ENCODE measurements at places on chromosomes 6 and 20. TPM values are rescaled to one million over a fixed set of nuclear protein-coding genes. Genes with fewer than 3 reads are reported as not detected.

PREX1 gene
- total RNA-seq, result 12.7 TPM

DNA sequence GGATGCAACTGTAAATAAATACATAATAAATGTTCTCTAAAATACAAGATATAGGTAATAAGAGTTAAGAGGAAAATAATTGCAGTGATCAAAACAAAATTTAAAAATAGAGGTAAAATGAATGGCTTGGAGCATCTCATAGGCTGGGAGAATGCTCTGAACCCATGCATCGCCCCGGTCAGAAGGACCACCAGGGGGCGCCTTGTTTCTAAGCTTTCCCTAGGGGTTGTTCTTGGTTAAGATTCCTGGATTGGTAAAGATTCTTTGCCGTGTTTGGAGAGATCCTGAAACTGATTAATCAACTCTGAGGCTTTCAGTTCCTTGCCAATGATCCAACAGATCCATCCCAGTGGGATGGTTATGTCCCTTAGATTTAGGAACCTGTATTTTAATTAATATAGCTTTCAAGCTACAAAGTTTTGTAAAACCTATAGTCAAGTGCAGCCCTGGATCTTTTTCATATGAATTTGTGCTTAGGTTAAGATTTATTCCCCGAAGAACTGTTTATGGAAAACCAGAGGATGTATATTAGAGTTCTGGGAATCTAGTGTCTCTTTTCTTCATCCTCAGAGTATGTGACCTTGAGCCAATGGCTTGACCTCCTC lies 45.3 kb upstream of the PRELID3B start:
- peak; percentile 78 for DNase-seq

DNA sequence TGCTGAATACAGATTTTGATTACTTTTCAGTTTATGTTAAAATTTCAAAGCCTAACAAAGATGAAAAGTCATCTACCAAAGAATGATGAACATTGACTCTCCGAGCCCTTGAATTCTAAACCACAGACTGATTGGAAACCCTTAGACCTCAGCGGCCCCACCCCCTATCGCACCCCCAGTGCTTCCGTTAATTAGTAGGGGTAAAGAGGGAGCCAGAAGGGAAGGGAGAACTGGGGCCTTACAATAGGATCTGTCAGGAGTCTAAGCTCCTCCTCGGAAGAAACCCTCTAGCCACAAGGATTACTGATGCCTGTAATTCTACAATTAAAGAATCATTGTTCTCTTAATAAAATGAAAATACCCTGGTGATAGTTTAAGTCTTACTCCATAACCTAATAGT lies 79.7 kb upstream of the JARID2 start:
- DNase-seq, result peak; percentile 32

- no peak for DNase-seq
Measured at GRCh38 chr20:53028337-53029007, 56.3 kb downstream of the TSHZ2 start.

GRCh38 chr6:158825951-158826306 lies 6.8 kb upstream of the EZR start:
- no peak for DNase-seq

DNA sequence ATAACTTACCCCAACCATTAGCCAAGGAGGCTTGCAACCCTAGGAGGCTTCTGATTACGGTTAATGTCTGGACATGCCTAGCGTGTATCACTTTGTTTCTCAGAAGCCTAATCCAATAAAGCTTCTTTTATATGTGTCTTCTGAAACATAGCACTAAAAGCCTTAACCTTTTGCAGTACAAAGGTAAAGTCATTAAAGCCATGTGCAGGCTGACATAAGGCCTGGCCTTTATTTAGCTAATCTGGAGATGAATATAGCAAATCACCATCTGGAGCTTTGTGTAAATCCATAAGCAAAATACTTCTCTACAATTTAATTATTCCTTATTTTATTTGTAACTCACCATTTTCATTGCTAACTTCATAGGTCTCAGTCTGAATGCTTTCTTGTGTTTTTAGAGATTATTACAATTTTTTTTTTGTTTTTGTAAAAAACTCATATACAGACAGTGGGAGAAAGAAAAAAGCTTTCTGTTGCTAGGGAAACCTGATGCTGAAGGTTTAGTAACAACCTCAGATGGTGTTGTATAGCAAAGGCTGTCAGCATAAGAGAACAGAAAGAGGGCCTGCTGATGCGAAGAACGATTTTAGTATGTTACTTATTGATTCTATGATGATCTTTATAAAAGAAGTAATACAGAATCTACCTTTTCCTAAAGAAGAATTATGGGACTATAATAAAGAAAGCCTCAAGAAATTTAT lies at the start of gene EYS:
Gene EYS, minus strand, starts transcription at position 101 of the 701 bp plus-strand sequence. CDS start 211,816 bp downstream, outside the sequence.
- no peak for DNase-seq

DNA sequence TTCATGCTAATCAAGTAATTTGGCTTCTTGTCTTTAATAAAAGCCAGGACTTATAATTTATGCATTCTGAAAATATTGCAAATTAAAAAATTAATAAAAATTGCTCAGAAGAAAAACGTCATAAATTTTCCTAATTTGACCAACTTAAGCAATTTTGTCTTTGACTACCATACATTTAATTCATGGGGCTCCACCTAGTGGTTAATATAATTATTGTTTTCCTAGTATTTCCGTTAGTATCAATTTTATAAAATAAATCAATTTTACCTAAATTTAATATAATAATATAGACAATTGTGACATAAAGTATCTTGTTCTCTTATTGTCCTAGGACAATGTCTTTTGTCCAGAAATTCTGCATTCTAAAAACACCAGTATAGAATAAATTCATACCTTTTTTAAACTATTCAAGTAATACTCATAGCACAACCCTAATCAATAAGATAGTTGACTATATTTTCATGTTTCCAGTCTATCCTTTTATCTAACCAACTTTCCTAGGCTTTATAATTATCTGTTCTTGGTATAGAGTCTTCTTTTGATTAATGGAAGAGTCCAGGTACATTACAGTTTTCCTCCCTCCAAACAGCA lies 319.9 kb downstream of the TRDN start:
- no peak for DNase-seq

- no peak for DNase-seq
Measured at GRCh38 chr6:34757687-34758274, 476 bp downstream of the SNRPC start.

XKR7 gene
- total RNA-seq, result under 0.01 TPM

- DNase-seq, result no peak
Measured at GRCh38 chr6:68728159-68728979, 93.3 kb downstream of the ADGRB3 start.

OR2H1 gene
- not detected for total RNA-seq

DNA sequence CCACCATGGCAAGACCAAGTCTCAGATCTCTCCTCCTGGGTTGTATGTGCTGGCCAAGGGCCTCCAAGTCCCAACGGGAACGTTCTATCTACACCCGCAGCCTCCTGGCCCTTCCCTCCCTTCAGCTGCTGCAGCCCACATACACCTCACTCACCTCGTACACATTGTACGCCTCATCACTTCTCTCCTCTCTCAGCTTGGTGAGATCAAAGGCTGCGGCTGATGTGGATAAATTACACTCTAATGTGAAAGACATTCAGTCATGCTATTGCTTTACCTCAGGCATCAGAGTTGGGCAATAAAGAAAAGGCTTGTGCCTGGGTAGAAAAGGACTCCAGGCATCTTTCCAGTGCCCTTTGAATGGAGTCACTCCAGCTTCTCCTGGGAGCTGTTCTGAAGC lies 135.3 kb upstream of the FOXQ1 start:
- no peak for DNase-seq

All from osteoblast (primary cell).